Activated CD8-positive, alpha-beta memory T cell treated with anti-CD3 and anti-CD28 coated beads, Interleukin-2, amount 50 U/mL, for 48 hours (primary cell): ENCODE measurements at places on chromosomes 6 and 20.

DNA sequence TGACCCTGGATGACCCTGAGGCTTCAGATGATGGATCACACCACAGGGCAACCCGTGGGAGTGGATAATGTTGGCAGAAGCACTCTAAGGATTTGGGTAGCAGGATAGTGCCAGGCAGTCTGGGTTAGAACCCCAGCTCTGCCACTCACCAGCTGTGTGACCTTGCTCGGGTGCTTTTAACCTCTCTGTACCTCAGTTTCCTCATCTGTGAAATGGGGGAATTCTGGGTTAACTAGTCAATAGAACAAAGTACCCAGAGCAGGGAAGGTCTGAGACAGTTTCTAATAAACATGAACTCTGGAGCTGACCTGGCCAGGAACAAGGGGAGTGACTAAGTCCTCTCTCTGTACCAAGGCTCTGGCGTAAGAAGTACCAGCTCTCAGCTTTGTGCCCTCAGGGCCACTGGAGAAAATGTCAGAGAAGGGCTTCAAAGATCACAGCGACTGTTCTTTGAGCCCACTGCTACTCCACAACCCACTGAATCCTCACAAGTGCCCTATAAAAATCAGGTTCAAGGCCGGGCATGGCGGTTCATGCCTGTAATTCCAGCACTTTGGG, 14.7 kb upstream of the NOL4L start:
- no peak for DNase-seq

DNA sequence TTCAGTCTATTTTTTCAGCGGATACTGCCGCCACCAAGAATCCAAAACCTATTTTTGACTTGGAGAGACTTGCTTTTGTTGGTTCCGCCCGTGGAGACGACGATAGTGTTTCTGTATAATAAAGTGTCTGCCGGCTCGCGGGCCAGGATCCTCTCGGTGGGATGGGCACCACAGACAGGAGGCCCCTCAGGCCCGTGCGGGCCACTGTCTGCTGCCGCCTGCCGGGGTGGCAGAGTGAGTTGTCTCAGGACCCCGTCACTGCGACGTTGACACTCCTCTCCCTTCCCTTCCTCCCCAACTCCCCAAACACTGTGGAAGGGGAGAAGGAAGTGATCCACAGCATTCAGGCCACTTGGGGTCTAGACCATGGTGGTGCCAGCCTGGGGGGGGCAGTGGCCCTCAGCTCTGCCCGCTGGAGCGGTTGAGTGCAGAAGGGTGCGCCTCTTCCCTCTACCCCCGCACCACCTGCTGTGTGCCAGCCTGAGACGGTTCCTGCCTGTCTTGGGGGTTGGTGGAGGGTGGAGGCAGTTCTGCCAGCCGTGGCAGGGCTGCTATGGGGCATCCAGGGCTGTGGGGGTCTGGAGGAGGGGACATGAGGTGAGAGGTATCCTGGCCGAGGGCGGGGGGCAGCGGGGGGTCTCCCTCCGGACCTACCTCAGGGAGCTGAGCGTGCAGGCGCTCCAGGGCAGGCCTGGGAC, 17.5 kb downstream of the RBM38 start:
- DNase-seq, result no peak

GRCh38 chr6:90610751-90611542, 24.1 kb upstream of the MAP3K7 start:
- DNase-seq, result peak; percentile 76

- DNase-seq, result no peak
Observed at GRCh38 chr20:8515810-8516435, 383.9 kb downstream of the PLCB1 start.

DNA sequence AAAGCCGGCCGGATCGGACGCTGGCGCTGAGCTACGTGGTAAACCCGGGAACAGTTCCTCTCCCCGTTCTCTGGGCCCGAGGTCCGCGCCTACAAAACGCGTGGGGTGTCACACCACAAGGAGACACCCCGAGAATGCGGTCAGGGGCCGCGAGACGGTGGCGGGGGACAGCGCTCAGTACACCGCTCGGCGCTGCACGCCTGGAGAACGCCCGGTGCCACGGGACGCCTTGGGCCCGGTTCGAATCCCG, 670 bp downstream of the NCOA5 start:
- no peak for DNase-seq

- no peak for DNase-seq
Observed at GRCh38 chr20:23672158-23672557, 16.7 kb downstream of the CST4 start.

- no peak for DNase-seq
Observed at GRCh38 chr6:162882801-162883481, 155.2 kb downstream of the PACRG start.

DNA sequence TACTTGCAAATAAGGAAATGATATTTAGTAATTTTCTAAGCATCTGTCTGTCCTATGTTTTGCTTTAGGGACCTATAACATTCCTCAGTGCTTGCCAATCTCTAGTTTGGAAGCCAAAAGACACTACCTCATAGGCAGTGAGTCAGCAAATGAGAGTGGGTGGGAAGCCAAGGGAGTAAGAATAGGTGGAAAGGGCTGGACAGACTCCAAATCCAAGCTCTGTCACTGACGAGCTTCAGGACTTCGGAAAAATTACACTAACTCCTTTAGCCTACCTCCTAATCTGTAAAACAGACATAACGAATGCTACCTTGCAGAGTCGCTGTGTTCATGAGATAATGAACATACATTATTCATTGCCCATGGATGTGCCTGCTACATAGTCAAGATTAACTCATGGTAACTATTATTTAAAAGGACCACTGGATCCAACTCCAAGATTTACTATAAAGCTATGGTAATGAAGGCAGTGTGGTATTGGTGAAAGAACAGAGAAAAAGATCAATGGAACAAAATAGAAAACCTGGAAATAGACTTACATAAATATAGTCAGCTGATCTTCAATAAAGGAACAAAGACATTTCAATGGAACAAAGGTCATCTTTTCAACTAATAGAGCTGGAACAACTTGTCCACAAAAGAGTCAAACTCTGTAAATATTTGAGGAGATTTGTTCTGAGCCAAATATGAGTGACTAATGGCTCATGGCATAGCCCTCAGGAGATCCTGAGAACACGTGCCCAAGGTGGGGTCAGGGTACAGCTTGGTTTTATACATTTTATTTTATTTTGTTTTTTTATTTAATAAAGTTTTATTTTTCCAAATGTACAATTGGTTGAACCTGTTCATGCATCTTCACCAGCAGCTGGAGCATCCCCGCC, 64.1 kb downstream of the FAM50B start:
- DNase-seq, result no peak

DNA sequence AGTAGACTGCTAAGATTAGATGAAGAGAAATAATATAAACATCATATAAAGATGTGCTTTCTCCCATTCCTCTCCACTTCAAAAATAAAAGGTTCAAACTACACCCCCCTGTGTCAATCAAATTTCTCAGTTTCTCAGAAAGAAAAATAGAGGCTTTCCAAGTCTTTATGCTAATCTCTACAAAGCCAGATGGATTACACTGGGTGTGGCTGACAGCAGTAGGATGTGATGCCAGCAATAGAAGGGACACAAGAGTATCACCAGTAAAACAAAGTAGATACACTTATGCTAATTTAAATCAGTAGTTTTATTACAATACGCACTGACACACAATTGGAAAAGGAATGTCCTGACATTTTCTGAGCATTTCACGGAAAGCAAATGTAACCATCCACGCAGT, 353.4 kb downstream of the RNGTT start:
- DNase-seq, result no peak

- DNase-seq, result no peak
Observed at GRCh38 chr6:42276034-42276890, 58.6 kb upstream of the MRPS10 start.

DNA sequence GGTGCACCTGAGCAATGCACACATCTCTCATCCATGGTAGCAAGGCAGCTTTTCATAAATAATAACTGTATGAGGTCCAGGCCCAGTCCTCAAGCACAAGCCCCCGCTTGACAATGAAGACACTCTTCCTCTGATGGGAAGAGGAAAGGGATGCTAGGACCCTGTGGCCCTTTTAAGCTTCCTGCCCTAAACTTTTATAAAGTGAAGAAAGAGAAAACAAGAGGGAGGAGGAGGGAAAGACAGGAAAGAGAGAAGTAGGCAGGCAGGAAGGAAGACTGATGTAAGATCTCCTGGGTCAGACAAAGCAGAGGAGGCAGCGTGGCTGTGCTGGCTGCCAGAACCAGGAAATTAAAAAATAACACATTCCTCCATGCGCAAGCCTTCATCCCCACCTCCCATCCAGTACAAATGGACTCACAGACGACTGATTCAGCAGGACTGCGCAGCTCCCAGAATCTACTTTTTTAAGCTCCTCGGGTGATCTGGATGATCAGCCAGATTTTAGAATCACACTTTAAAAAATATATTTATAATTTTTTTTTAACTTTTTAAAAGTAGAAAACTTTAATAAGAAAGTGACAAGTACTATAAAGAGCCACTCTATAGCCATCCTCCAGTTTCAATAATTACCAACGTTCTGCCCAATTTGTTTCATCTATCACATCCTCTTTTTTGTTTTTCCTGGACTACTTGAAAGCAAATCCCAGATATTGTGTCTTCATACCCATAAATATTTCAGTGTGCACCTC, 16.5 kb downstream of the TNFAIP3 start:
- no peak for DNase-seq

GRCh38 chr20:13333036-13333435, 112.0 kb downstream of the ISM1 start:
- DNase-seq, result no peak

DNA sequence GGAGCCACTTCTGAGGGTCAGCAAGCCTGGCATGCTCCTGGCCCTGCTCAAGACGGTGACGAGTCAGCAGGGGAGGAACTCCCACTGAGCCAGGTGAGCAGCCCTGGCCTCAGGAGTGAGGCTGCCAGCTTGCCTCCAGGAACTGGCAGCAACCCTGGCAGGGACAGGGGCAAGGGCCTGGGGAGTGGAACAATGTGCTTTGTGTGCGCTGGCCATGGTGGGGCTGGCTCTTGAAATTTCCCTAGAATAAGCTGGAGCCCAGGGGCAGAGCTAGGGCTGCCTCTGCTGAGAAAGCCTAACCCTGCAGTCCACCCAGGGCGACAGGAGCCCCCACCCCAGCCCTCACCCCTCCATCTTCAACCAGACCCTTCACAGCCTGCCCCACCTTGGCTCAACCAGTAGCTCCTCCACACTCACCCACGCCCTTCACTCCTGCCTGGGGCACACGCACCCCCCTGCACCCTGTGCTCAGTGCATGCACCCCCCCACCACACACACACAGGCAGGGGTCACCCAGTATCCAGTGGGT, 88.0 kb downstream of the MRPL14 start:
- no peak for DNase-seq

DNA sequence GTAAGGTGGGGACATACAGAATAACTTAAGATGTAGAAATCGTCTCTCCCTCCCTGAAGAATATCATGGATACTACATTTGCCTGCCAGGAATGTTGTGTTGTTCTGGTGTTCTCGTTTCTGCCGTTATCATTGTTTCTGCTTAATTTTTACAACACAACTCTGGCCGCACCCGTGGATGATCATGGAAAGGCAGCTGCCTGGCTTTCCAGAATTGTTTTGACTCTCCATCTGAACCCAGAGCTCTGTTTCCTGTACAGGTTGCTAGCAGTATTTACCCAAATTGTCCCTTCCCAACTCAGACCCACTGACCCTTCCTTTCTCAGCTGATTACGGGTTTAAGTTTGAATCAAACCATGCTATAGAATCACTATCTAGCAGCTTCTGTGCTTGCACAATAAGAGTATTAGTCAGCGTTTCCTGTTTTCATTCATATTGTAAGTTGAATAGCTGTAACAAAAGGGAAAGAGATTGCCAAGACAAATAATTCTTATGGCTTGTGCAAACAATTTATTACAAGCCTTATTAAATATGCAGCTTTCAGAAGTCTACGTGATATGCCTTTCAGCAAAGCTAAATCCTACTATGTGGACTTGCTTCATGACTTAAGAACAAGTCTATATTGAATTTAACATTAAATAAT, 139.0 kb downstream of the MTHFD1L start:
- DNase-seq, result no peak

- peak; percentile 12 for DNase-seq
Observed at GRCh38 chr6:157226761-157227160, 96.6 kb downstream of the TMEM242 start.

- DNase-seq, result no peak
Observed at GRCh38 chr6:17966451-17966850, 21.0 kb downstream of the KIF13A start.

- no peak for DNase-seq
Observed at GRCh38 chr6:167130008-167130677, 7.2 kb downstream of the CCR6 start.

GRCh38 chr6:44470115-44470464, 82.6 kb downstream of the CDC5L start:
- DNase-seq, result no peak

DNA sequence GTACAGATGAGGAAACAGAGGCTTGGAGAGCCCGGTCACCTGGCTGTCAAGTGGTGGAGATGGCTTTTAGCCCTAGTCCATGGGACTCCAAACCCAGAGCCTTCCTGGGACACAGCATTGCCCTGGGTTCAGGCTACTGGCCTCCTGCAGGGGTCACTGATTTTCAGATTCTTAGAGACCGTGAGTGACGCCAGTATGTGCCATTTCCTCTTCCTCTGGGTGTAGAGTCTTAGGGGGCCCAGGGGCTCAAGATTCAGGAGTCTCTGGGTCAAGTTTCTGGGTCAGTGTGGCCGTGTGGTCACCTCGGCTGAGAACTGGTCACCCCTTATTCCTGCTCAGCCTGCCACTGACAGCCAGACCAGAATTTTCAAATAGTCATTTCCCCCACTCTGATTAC, 574 bp downstream of the ARHGAP40 start:
- no peak for DNase-seq
